ENCODE measurements at places on chromosomes 6 and 20.

DNA sequence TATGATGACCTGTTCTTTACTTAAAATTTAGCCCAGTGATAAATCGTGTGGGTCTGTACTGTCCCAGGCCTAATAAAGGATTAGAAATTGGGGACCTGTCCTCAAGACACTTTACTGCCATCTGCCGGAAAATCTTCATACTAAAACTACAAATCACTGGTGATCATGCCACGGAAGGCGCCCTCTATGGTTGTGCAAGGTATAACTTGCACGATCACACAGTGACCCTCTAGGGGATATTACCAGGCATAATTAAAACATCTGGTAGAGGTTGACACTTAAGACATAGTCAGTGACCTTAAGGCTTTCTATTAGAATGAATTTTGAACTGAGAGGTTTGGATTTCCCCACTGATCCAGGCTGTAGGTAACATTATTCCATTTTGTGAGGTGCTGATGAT is 172.6 kb downstream of the BMP2 start:
- no peak for DNase-seq

DNA sequence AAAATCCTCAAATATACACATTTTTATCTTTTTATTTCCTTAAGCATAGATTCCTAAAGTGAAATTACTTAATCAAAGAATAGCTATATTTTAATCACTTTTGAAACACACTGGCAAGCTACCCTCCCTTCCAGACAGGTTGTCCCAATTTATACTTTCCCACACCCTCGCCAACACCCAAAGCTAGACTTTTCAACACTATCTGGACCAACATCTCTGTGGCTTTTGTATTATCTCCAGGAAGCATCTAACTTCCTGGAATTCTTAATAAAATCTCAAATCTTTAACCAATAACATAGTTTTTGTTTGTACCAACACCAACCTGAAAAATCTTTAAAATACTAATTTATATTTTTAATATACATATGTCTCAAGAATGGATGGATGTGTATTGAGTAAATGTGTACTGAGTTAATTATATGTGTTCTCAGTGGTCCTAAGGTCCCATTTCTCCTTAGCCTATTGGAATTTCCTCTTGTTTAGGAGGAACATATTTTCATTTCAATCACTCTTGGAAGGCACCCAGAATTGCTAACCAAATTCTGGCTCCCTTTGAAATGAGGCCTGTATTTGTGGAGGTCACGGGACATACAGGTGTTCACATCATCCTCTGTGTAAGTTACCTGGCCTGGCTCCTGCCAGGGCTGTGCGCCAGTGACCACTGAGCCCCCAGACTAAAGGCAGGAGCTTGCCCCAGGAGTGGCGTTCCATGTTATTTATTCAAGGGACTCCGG is 17.4 kb upstream of the GFOD1 start:
- DNase-seq = no peak

DNA sequence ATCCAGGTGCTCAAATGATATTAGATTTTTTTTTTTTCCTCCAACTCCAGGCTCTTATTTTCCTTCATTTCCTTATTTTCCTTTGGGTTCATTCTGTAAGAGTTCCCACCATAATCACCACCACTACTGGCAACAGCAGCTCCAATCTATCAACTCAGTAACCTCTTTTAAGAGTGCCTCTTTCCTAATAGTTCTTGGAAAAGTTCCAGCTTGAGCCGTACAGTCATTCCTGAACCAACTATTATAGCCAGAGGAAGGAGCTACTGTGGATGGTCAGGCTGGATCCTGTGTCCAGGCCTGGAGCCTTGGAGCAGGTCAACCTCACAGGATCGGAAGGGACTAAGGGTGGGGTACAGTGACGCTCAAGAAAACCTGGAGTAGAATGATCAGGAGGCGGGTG is 4.2 kb upstream of the ANGPT4 start:
- no peak for DNase-seq

DNA sequence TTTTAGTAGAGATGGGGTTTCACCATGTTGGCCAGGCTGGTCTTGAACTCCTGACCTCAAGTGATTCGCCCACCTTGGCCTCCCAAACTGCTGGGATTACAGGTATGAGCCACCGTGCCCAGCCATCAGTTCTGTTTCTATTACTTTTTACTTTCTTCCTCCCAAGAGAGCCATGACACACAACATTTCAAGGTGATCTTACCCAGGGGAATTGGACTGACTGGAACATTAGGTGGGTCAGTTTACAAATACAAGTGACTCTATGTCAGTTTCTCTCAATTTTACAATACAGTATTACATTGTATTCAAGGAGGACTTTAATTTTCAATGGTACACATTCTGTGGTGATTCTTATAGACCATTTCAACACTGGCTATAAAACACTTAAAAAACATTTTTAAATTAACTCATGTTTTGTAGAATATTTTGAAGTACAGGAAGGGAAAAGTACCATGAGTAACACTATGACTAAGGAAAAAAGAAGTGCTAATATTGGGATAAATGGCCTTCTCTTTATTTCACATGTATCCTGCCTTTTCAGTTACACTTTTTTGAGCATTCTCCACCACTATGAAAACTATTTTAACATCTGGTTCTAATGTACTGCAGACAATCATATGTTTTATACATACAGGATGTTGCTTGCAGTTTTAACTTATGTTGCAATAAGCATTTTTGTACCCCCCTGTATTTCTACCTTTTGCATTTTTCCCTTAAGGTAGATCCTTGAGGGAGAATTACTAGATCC is 8.4 kb downstream of the TPBG start:
- DNase-seq = no peak

GRCh38 chr6:87277123-87277522 is 45.3 kb upstream of the SMIM8 start:
- DNase-seq = no peak

GRCh38 chr6:94144807-94145206 is 725.4 kb upstream of the EPHA7 start:
- no peak for DNase-seq

GRCh38 chr20:44017905-44018258 is 103.2 kb downstream of the TOX2 start:
- no peak for DNase-seq

DNA sequence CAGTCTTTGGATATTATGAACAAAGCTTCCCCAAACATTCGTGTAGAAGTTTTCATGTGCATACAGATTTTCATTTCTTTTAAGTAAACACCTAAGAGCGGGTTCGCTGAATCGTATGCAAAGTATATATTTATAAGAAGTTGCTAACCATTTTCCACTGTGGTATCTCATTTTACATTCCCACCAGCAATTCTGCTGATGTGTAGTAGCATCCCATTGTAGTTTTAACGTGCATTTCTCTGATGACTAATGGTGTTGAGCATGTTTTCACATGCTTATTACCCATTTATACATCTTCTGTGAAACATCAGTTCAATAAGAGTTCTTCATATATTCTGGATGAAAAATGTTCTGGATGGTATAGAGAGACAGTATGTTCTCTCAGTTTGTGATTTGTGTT is 97.4 kb downstream of the IYD start:
- no peak for DNase-seq

- no peak for DNase-seq
Measured at GRCh38 chr20:61099806-61100205, 152.3 kb upstream of the CDH4 start.

All from head of caudate nucleus (tissue), 42 donors.